NCI-H1417 (cell line): ENCODE measurements at places on chromosomes 12 and 14.

GRCh38 chr14:50058113-50058512, 58.3 kb downstream of the VCPKMT start:
- no peak for DNase-seq

- no peak for DNase-seq
These were observed 59.7 kb downstream of the GTF2A1 start for GRCh38 chr14:81161088-81161487.

- DNase-seq: no peak
These were observed 10.6 kb upstream of the ATF1 start for GRCh38 chr12:50753232-50753769.

DNA sequence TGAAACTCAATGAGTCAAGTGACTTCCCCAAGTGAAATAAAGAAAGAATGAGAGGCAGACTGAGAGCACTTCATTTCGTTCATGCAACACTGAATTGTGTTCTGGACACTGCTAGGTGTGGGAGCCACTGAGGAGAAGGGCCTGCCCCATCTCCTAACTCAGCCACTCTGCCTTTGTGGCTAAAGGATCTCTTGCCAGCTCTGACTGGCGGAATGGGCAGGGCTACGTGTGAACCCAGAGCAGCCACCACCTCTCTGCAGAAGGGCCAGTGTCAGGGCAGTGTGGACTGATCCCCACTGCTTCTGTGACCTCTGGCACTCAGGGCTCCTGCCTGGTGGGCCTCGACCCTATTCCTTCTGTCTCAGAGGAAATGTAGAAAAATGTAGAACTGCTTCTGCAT, 46.5 kb upstream of the GZMB start:
- DNase-seq: no peak

DNA sequence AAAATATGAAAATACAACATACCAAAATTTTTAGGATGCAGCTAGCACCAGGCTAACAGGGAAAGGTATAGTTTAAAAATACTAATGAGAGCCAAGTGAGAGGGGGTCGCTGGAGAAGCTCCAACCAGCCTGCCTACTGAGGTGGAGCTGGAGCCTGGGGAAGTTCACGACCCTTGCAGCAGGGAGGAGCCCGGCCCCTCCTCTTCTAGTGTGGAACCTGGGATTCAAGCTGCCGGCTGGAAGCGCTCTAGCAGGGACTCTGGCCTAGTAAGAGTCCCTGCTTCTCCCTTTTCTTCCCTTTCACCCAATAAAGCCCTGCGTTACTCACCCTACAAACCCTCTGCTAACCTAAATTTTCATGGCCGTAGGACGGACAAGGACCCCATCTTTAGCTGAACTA, 5.0 kb upstream of the KCNK13 start:
- DNase-seq: no peak

DNA sequence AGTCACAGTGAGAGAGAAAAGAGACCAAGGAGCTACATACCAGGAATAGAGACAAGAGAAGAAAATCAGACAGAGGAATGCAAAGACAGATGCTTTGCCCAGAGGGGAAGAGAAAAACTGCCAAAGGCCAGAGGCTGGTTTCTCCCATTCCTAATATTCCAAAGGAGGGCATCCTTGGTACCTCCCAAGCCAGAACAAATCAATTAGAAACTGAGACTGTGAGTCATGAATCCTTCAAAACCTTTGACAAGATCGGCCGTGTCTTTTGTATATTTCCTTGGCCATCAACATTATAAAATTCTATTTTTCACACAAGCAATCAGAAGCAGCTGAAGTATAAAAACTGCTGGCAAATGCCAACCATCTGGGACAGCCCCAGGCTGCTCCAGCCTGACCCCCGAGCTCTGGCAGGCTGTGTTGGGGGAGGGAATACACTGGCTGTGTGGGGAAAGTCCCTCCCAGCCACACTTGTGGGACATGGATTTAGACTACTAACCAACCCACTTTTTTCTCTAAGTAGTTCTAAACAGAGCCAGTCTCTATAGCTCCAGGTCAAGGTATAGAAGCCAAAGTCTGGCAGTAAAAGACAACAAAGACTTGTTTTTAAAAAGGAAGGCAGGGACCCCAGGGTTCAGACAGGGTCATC, 13.7 kb downstream of the POMT2 start:
- no peak for DNase-seq

- DNase-seq: no peak
These were observed 4.0 kb upstream of the SLC22A17 start for GRCh38 chr14:23356662-23357061.

DNA sequence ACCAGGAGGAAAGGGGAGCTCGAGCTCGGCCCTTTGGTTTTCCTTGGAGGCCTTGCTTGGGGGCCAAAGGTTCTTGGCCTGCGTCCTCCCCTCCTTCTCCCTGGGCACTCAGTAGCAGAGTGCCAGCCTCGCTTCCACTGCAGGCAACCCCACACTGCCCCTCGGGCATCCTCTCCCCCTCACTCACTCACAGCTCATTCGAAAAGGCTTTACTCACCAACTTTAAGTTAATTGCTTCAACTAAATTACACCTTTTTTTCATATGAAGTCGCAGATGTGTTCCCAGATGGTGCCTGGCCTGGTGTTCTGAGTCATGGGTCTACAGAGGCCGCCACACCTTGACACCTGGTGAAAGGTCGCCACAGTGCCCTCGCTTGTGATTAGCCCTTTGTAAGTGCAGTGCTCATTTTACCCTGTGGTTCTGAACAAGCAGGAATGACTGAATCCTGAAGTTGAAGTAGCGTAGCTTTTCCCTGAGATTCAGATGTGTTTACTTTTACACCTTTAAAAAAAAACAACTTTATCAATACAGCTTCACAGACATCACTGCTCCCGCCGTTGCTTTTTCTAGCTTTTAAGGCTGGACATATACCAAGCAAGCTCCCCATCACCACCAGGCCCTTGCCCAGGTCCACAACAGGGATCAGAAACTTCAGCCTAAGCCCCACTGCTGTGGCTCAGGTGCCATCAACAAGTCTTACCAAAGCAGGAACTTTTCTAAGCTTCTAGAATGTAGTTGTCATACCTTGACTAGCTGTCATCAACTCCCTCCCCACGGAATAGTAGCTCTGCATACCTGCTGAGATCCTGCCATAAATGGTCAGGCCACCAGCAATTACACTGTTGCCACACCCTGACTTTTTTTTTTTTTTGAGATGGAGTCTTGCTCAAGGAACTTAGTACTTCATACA, 20.3 kb upstream of the ADIPOR2 start:
- no peak for DNase-seq

DNA sequence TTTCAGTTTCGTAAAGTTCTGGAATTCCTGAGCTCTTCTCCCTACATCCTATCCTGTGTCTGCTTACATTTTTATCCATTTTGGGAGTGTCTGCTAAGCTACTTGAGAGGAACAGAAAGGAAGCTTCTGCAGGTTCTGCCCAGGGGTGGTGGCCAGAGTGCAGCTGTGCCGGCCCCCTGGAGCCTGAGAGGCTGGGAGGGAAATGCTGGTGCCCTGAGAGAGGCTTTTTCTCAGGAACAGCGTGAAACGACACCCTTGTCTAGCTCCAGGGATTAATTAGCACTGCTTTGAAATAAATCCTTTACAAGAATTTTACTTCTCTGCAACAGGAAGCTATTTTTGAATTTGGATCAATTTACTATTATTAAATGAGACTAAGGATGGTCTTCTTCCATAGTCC, 165.4 kb downstream of the SLC15A5 start:
- DNase-seq: peak; percentile 35

DNA sequence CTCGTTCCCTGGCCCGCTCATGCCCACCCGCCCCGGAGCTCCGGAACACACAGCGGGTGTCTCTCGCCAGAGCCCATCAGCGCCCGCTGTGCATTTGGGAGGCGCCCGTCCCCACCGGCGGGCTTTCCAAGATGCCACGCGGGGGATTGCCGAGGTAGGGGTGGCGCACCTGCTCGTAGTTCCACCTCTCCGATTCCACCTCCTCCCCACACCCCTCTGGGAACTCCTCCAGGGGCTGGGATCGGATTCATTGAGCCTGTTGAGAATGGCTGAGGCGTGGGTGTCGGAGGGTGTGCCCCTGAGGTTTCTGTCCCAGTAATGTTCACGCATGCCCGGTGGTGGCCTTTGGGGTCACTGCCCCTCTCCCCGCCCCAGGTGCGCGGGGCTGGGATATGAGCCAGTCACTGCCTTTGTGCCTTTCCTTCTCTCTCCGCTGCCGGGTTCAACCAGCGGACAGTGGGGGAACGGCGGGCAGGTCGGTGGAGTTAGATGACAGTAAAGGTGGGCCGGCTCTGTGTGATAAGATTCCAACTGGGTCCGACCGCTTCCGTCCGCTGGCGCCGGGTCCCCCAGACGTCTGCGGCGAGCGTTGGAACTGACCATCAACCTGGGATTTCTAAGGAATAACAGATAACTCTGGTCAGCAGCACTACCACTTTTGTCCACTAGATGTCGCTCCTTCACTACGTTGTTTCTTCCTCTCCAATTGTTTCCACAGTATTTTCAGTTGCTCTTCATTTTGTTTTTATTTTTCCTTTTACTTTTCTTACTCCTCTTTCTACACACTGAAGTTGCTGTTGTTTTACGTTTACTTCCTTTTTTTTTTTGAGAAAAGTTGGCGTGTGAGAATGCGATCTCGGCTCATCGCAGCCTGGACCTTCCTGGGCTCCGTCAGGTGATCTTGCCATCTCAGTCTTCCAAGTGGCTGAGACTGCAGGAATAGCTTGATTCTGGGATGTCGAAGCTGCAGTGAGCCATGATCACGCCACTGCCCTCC, 178.1 kb upstream of the ALG10B start:
- DNase-seq: peak; percentile 86

DNA sequence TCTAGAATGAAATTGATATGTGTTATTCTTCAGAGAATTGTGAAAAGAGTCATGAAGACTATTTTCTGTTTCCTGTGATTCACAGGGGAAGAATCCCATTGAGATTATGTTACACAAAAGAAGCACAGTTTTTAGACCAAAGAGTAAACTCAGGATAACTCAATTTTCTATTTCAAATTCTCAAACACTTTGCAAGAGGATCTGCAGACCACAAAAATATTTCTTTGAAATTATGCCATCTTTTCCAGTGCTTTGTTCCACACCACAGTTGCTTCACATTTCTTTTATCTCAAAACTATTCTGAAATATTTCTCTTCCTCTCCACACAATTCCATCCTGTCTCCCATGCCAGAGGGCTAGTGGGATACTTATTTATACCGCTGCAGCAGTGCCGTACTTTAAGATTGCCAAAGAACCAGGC, 188.9 kb upstream of the FOXG1 start:
- DNase-seq: no peak

DNA sequence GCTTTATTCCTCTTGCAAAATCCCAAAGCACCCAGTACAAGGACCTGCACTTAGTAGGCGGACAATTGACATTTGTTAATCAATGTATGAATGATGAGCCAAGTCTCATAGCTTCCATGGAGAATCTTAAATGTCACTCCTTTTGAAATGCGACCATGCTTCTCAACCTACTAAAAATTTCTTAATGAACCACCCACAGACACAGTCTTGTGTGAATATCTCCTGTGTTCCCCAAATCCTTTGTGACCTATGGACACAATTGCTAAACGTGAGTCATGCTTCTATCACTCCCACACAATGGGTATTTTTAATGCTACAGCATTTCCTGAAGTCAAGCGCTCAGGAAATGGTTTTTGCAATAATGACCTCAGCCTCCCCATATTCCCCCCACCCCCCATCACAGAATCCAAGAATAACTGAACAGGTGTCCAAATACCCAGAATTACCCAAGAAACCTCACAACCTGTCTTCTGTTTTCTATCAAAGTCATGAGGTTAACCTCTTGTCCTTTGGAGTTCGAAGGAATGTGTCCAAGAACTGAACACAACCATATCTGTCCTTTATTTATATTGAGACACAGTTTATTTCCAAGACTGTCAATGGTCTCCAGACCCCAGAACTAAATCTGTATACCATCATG, 163.6 kb upstream of the PLEKHG7 start:
- DNase-seq: no peak

DNA sequence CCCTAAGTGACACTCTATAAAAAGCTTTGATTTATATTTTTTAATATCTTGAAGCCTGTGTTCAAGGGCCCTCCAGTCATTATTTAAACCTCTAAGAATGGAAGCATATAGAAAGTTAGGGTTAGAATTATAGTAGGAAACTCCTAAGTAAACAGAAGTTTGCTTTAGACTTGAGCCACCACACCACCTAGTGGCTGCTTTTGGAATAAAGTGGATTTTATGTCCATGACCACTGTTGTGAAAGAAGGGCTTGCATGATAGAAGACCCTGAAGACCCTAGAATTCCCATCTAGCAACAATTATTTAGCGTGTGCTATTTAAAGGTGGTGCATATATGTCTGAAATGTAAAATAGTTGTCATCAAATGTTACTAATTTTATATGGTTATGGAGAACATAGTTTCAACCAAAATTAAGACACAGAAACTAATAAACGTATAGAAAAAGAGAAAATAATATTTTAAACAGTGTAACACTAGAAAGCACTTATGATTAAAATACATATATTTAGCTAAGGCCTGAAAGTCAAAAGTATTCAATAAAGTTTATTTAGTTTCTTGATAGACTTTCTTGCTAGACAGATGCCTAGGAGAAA, 21.3 kb downstream of the LRRIQ1 start:
- peak; percentile 55 for DNase-seq

- no peak for DNase-seq
These were observed 30.6 kb upstream of the TSPAN9 start for GRCh38 chr12:3046441-3047200.

GRCh38 chr12:78584695-78585094, 279.9 kb upstream of the SYT1 start:
- DNase-seq: peak; percentile 18

GRCh38 chr12:69523433-69524330, 53.5 kb downstream of the FRS2 start:
- DNase-seq: no peak

- no peak for DNase-seq
These were observed 6.2 kb upstream of the WDR89 start for GRCh38 chr14:63647696-63648410.

- DNase-seq: no peak
These were observed 362.1 kb downstream of the EGLN3 start for GRCh38 chr14:33588771-33589170.

DNA sequence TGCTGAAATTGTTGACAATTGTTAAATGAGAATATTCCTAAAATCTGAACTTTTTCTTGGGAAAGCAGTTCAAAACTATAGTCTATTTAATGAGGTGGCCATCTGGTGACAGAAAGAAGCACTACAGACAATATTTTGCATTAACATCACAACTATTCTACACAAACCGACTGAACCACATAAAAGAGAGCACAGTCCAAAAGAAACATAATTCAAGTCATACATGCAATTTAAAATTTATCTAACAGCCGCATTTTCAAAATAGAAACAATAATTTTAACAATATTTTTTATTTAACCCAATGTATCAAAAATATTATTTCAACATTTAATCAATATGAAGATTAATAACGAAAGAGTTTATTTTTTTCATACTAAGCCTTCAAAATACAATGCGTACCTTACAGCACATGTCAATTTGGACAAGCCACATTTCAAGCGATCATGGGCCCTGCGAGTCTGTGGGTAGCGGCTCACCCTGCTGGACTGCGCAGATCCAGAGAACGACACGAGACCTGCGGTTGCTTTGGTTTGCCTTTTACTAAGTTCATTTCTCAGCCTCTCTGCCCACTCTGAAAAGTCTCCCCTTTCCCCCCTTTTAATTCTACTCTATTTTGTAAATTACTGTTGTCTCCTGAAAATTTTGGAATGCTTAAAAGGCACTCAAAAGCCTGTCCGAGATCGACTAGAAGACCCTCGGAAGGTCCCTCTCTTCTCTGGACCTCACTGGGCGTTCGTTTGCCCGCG, 947 bp upstream of the LRRC9 start:
- DNase-seq: peak; percentile 56

- DNase-seq: no peak
These were observed 440.4 kb downstream of the ADAMTS20 start for GRCh38 chr12:43111608-43112007.
